ENCODE measurements at places on chromosomes 2 and 18. TPM values are rescaled to one million over a fixed set of nuclear protein-coding genes. Genes with fewer than 3 reads are reported as not detected.

CTAGE1 gene
- not detected for total RNA-seq

HOXD10 gene
- total RNA-seq: not detected

KCNK3 gene
- total RNA-seq: not detected

WNT10A gene
- 12.4 TPM for total RNA-seq

CMPK2 gene
- total RNA-seq: 4.1 TPM

CDK15 gene
- not detected for total RNA-seq

DNA sequence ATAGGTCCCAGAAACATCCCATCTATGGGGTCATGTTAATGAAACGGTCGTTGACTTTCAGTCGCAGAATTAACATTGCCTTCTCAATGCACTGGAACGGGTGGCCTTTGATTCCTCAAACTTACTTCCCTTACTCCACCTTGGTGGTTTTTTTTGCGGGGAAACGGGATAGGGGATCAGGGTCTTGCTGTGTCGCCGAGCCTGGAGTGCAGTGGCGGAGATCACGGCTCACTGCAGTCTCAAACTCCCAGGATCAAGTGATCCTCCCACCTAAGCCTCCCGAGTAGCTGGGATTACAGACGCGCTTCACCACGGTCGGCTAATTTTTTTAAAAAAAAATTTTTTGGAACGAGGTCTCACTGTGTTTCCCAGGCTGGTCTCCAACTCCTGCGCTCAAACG is 754 bp downstream of the ATG16L1 start:
- DNase-seq: no peak
- H3K4me3 ChIP-seq: peak overlapping the region; percentile 96

GRCh38 chr18:48030616-48031480 is 100.4 kb upstream of the SMAD2 start:
- DNase-seq: no peak
- H3K27ac ChIP-seq: no peak overlapping the region
- no peaks in the 10 kb centered on the region for H3K27me3 ChIP-seq
- H3K36me3 ChIP-seq: no peaks in the 10 kb centered on the region
- H3K4me1 ChIP-seq: no peaks in the 10 kb centered on the region

- no peak for DNase-seq
- no peaks in the 10 kb centered on the region for H3K36me3 ChIP-seq
Measured at GRCh38 chr2:43039376-43040080, 186.9 kb downstream of the ZFP36L2 start.

DNA sequence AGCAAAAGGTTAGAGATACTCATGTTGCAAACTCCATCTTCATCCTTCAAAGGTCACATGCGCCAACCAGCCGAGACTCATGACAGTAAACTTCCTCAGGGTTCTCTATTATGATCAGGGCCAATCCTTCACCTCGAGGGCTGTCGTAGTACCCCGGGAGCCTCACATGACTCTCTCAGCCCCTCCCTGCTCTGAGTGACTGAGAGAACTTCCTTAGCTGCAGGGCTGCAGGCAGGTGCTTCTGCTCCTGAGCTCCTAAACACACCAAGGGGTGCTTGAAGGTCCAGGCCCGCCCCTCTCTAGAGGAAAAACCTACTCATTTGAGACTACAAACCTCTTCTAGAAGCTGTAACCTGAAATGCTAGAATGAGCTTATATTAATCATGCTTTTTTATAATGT is 48.2 kb downstream of the LONRF2 start:
- no peaks in the 10 kb centered on the region for H3K27me3 ChIP-seq
- H3K27ac ChIP-seq: no peak overlapping the region
- no peaks in the 10 kb centered on the region for H3K36me3 ChIP-seq
- DNase-seq: no peak

GRCh38 chr2:121501031-121501430 is 29.6 kb upstream of the RNU4ATAC start:
- no peak for DNase-seq
- H3K4me1 ChIP-seq: no peaks in the 10 kb centered on the region
- no peaks in the 10 kb centered on the region for H3K27me3 ChIP-seq
- no peak overlapping the region for H3K4me3 ChIP-seq

GRCh38 chr2:74001781-74002504 is 17.2 kb downstream of the TET3 start:
- no peaks in the 10 kb centered on the region for H3K27me3 ChIP-seq
- peak overlapping the region; percentile 49 for H3K4me3 ChIP-seq
- no peak for DNase-seq
- peaks cover 6% of the 10 kb centered on the region for H3K36me3 ChIP-seq

GRCh38 chr2:198712485-198712884 is 745.3 kb downstream of the SATB2 start:
- no peak overlapping the region for H3K4me3 ChIP-seq
- DNase-seq: no peak
- no peaks in the 10 kb centered on the region for H3K36me3 ChIP-seq
- no peak overlapping the region for H3K27ac ChIP-seq

GRCh38 chr2:146587291-146587713 is 1257.5 kb upstream of the ACVR2A start:
- DNase-seq: no peak
- H3K36me3 ChIP-seq: no peaks in the 10 kb centered on the region
- H3K4me1 ChIP-seq: no peaks in the 10 kb centered on the region
- H3K4me3 ChIP-seq: no peak overlapping the region
- H3K27ac ChIP-seq: no peak overlapping the region
- H3K27me3 ChIP-seq: no peaks in the 10 kb centered on the region

- H3K4me1 ChIP-seq: peaks cover 15% of the 10 kb centered on the region
- DNase-seq: no peak
- peaks cover 17% of the 10 kb centered on the region for H3K36me3 ChIP-seq
- no peak overlapping the region for H3K27ac ChIP-seq
Measured at GRCh38 chr2:85388878-85389538, 21.2 kb downstream of the CAPG start.

GRCh38 chr2:88657131-88657530 is 29.9 kb upstream of the EIF2AK3 start:
- H3K27me3 ChIP-seq: no peaks in the 10 kb centered on the region
- no peaks in the 10 kb centered on the region for H3K36me3 ChIP-seq
- no peak overlapping the region for H3K27ac ChIP-seq
- no peak for DNase-seq

DNA sequence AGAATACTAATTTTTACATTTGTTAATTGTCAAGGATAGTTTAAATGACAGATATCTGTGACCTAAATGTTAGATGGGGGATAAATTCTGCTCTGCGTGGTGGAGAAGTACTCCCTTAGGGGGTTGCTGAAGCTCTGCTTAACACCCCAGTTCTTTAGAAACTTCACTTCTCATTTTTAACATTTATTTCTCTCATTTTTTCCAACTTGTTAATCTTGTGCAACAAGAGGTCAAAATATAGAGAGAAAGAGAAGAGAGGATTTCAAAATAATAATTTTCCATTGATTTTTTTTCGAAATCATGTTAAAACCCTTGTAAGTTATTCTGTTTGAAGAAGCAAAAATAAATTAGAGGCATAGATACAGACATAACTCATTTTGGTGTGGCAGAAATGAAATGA is 61.3 kb upstream of the SLC8A1 start:
- no peaks in the 10 kb centered on the region for H3K27me3 ChIP-seq
- DNase-seq: no peak
- no peak overlapping the region for H3K27ac ChIP-seq
- no peaks in the 10 kb centered on the region for H3K4me1 ChIP-seq
- no peak overlapping the region for H3K4me3 ChIP-seq

DNA sequence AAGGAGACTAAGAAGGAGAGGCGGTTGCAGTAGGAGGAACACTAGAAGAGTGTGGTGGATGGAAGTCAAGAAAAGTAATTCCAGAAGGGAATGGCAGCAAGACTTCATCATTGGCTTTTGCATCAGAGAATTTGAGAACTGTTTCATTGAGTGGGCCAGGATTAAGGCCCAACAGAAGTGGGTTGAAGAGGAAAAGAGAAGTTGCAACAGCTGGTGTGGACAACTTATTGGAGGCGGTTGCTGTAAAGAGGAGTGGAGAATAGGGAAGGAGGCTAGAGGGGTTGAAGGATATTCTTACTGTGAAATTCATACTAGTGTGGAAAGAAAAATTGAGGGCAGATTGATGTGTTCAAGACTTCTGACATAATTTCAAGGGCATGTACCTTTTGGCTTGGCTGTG is 168.7 kb upstream of the FN1 start:
- H3K4me1 ChIP-seq: no peaks in the 10 kb centered on the region
- H3K27ac ChIP-seq: no peak overlapping the region
- H3K36me3 ChIP-seq: no peaks in the 10 kb centered on the region
- no peak overlapping the region for H3K4me3 ChIP-seq

GRCh38 chr2:237470914-237471313 is 16.1 kb upstream of the MLPH start:
- no peaks in the 10 kb centered on the region for H3K27me3 ChIP-seq
- no peak overlapping the region for H3K27ac ChIP-seq
- H3K4me1 ChIP-seq: peaks cover 11% of the 10 kb centered on the region
- no peaks in the 10 kb centered on the region for H3K36me3 ChIP-seq
- DNase-seq: no peak

DNA sequence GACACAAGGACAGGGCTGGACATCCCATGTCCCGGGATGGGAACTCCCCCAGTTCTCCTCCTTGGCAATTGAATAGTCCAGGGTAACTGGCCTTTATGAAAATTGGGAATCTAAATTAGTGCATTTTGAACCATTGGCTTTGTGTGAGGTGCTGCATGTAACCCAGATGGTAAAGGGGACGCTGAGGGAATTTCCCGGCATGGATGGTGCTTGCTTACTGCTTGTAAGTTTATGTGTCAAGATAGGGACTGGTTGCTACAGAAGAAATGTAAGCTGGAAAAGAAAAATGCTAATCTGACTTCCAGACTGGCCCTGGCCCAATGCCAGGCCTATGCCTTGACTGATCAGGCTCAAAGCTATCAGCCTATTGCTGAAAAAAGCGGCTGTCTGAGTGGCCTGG is 1096.7 kb upstream of the DDX18 start:
- no peak for DNase-seq
- H3K4me3 ChIP-seq: no peak overlapping the region
- H3K4me1 ChIP-seq: no peaks in the 10 kb centered on the region
- no peaks in the 10 kb centered on the region for H3K27me3 ChIP-seq

GRCh38 chr2:25856377-25856776 is 21.9 kb downstream of the ASXL2 start:
- no peak for DNase-seq
- H3K4me1 ChIP-seq: peaks cover 39% of the 10 kb centered on the region
- no peak overlapping the region for H3K4me3 ChIP-seq

- no peaks in the 10 kb centered on the region for H3K27me3 ChIP-seq
- H3K27ac ChIP-seq: peak overlapping the region; percentile 44
- no peak for DNase-seq
- no peaks in the 10 kb centered on the region for H3K36me3 ChIP-seq
- H3K4me1 ChIP-seq: peaks cover 15% of the 10 kb centered on the region
Measured at GRCh38 chr2:26970928-26971627, 641 bp downstream of the MAPRE3 start.

DNA sequence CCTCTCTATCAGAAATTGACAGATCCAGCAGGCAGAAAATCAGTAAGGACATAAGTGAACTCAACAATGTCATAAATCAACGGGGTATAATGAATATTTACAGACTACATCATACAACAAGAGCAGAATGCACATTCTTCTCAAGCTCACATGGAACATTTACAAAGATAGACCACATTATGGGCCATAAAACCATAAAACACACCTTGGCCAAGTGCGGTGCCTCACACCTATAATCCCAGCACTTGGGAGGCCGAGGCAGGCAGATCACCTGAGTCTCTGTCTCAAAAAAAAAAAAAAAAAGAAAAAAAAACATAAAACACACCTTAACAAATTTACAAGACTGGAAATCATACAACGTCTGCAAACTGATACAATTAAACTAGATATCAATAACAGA is 36.7 kb downstream of the FBXO15 start:
- DNase-seq: no peak
- H3K36me3 ChIP-seq: no peaks in the 10 kb centered on the region
- H3K27me3 ChIP-seq: no peaks in the 10 kb centered on the region
- H3K4me1 ChIP-seq: no peaks in the 10 kb centered on the region
- H3K4me3 ChIP-seq: no peak overlapping the region

GRCh38 chr2:154706660-154707059 is 8.2 kb downstream of the KCNJ3 start:
- H3K36me3 ChIP-seq: no peaks in the 10 kb centered on the region
- H3K4me3 ChIP-seq: no peak overlapping the region
- H3K27me3 ChIP-seq: no peaks in the 10 kb centered on the region
- no peak overlapping the region for H3K27ac ChIP-seq
- no peak for DNase-seq

Measured in CD4-positive, alpha-beta memory T cell (primary cell).